NCI-H1105 treated with DMSO at 0.1 percent for 48 hours (cell line): ENCODE measurements at places on chromosomes 1 and 21.

GRCh38 chr1:101181930-101182329 is 54.9 kb upstream of the S1PR1 start:
- DNase-seq, result no peak

GRCh38 chr1:16724718-16725438 is 15.4 kb upstream of the RNU1-4 start:
- DNase-seq, result no peak

- no peak for DNase-seq
Observed at GRCh38 chr21:43818685-43819084, 29.3 kb downstream of the RRP1 start.

GRCh38 chr1:245209658-245210435 is 55.1 kb downstream of the KIF26B start:
- DNase-seq, result no peak

DNA sequence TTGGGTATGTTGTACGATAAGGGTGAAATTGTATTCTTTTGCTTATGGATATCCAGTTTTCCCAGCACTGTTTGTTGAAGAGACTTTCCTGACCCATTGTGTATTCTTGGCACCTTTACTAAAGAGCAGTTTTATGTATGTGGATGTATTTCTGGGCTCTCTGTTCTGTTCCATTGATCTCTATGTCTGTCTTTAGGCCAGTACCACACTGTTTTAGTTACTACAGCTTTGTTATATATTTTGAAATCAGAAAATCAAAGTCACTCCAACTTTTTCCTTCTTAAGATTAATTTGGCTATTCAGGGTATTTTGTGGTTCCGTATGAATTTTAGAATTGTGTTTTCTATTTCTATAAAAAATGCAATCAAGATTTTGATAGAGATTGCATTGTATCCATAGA is 62.8 kb upstream of the C1orf146 start:
- DNase-seq, result no peak

GRCh38 chr1:239814306-239814881 is 277.3 kb upstream of the FMN2 start:
- no peak for DNase-seq

DNA sequence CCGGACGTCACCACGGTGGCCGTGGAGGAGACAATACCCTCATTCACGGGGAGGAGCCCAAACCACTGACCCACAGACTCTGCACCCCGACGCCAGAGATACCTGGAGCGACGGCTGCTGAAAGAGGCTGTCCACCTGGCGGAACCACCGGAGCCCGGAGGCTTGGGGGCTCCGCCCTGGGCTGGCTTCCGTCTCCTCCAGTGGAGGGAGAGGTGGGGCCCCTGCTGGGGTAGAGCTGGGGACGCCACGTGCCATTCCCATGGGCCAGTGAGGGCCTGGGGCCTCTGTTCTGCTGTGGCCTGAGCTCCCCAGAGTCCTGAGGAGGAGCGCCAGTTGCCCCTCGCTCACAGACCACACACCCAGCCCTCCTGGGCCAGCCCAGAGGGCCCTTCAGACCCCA is 7.0 kb downstream of the TNFRSF14 start:
- no peak for DNase-seq

- DNase-seq, result no peak
Observed at GRCh38 chr1:220330265-220330664, 58.0 kb upstream of the RAB3GAP2 start.

GRCh38 chr1:19606817-19607642 is 37.1 kb upstream of the NBL1 start:
- DNase-seq, result no peak

DNA sequence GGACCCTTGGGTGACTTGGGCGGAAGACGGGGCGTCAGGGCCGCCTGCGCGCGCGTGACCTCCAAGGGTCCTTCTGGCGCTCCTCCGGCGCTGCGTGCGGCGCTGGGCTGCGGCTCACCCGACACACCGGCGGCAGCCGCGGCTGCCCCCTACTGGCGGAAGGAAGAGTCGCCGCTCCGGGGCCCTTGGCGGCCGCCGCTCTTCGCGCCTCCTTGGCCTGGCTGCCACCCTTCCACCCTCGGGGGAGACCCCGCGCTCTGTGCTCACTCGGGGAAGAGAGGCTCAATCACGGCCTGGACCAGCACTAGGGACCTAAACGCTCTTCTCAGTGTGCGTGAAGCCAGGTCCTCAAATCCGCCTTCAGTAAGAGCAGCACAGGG is 89.7 kb downstream of the DMRTA2 start:
- DNase-seq, result no peak

DNA sequence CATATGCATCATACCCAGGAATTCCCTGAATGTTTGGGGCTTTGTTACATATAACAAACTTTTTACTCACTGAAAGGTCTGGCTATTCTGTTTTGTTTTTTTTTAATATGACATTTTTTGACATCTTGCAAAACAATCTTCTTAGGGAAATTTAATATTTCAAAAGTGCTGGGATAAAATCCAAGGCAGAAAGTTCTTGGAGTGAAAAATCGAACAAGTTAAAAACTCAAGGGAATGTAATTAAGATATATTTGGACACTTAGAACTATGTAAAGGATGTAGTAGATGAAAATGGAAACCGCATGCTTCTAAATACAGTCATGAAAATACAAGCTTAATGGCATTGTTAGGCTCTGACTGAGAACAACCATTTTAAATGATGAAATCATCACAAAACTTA is 8.6 kb downstream of the CHODL start:
- DNase-seq, result no peak

DNA sequence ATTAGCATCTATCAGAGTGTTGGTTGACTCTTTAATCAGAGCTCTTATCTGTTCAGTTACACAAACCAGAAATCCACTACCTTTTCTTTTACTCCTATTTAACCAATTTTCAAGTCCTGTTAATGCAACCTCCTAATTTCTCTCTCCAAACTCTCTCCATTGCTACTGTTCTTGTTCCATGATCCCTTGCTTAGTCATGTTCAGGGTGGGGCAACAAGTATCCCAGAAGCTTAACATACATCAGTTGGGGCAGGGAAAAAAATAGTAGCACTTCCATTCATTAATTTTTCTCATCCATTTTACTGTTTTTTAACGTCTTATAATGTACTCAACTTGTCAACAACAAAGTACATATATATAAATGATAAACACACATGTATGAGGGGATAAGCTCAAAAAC is 111.2 kb upstream of the LBR start:
- no peak for DNase-seq

DNA sequence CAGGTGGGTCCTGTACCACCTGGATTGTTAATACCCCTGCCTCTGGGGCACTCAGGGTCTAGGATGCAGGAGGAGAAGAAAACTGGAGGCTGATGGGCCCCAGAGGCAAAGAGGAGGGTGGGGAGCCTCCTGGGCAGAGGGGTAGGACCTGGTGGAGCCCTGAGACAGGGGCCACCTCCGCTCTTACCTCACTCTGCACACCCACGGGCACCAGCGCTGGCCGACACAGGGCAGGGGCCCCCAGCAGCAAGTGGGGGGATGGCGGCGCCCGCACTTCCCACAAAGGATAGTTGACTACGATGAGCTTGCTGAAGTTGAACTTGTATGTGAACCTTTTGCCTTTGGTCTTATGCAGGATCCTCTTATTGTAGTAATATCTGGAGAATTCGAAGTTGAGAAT is 1.1 kb downstream of the ETV3L start:
- no peak for DNase-seq

DNA sequence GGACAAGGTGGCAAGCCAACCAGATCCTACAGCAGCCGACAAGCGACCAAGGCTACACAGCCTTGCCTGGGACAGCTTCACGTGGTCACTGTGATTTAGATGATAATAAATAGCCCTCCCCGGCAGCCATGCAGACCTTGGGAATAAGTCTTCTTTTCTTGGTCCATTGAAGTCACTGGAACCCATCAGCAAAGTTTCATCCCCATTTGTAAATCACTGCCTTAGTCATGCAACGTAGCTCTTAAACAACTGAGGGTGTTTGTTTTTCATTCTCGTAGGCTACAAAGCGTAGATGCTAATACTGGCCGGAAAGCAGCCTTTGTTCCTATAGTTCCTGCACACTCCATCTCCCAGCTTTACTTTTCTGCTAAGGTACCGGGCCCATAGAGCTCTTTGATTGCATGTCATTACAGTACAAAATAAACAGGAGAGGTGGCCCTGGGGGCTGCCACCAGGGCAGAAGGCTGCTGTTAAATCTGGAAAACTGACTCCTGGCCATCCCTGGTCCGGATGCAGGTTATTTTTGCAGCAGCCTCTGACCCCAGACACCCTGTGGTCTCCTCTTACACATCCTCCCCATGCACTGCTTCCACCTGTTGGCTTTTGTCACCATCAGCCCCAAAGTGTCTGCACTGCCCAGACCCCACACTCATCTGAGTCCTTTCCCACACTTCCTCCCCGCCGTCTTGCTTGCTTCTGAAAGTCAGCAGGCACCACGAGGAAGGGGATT is 105.5 kb downstream of the TOMM20 start:
- DNase-seq, result no peak

DNA sequence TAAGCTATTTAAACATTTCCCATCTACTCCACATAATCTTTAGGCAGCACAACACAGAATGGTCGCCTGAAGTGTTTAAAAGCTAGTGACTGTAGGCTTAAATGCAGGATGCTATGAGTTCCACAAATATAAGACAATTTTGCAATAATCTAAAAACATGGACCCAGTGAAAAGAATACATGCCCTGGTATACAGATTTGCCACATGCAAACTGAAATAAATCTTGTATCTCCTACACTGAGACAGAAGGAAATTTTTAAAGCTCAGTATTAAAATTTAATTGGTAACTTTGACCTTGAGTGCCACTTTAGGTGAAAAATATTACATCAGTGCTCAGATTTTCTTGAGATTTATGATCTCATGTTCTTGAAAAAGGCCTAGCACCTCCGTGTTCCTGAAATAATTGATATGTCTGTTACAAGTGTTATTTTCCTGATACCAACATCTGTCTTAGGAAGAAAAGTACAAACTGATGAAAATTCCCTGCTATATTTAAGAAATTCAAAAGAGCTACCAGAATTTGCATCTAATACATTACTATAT is 285.5 kb downstream of the VAV3 start:
- DNase-seq, result no peak

- DNase-seq, result no peak
Observed at GRCh38 chr1:179351281-179351680, 14.5 kb upstream of the AXDND1 start.
